HL-60 (cell line): ENCODE measurements at places on chromosomes 7 and 10.

- no peak for DNase-seq
These were observed 539.5 kb downstream of the SUGCT start for GRCh38 chr7:40674316-40674715.

GRCh38 chr7:153034791-153035190 lies 275.2 kb downstream of the ACTR3B start:
- DNase-seq = no peak

DNA sequence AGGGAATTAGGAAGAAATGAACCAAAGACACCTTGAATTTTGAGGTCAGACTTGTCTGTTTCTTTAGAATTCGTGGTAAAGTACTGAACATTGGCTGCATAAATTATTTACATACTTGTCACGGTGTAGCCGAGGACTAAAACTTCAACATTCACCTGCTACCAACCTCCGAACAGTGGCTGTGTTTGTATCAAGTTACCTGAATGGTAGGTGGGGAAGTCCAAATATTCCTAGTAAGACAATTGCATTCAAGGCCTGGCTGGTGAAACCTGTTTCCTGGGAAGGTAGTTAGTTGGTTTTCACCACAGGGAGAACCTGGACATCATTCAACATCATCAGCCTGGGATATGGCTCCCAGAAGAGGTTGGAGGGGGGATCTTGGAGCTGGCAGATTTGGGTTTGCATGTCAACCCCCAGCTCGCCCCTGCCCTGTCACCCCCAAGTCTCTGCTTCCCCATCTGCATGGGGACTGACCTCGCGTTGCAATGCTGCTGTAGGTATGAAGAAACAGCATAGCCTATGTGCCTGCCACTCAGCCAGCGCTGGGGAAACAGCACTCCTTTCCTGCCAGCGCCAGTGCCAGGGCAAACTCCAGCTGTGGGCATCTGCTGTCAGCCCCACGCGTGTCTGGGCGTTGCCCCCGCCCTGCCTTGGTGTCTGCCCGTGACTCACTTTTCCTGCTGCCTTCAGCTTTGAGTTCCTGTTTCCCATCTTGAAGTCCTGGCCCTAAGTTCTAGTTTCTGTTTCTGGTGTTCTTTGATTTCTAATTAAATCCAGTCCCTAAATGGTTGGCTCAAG lies 12.7 kb upstream of the LARP4B start:
- no peak for DNase-seq

- DNase-seq = no peak
These were observed 144.5 kb upstream of the ASAH2 start for GRCh38 chr10:50395851-50396250.

- no peak for DNase-seq
These were observed 80.3 kb downstream of the WDR11 start for GRCh38 chr10:120931423-120931822.

DNA sequence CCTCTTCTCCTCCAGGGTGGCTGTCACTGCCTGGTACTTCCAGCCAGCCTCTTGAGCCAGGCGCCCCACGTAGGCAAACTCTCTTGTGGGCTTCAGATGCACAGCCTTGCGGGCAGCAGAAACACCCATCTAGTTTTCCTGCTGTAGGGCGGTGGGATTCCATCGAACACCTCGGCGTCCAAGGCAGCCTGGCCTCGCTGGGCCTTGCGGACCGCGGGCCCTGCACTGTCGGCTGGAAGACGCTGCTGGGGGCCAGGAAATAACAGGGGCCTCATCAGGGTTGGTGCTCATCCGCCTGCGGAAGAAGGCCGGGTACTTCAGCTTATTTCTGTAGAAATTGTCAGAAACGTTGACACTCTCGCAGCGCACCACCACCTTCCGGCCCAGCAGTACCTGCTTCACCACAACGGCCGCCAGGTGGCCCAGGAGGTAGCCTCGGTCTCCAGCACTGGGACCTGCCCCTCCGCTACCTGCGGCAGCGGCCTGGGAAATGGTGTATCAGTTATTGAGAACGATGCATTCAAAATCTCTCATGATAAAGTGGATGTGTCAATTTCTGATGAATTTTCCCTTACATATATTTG lies 61.1 kb downstream of the WDFY4 start:
- DNase-seq = no peak

DNA sequence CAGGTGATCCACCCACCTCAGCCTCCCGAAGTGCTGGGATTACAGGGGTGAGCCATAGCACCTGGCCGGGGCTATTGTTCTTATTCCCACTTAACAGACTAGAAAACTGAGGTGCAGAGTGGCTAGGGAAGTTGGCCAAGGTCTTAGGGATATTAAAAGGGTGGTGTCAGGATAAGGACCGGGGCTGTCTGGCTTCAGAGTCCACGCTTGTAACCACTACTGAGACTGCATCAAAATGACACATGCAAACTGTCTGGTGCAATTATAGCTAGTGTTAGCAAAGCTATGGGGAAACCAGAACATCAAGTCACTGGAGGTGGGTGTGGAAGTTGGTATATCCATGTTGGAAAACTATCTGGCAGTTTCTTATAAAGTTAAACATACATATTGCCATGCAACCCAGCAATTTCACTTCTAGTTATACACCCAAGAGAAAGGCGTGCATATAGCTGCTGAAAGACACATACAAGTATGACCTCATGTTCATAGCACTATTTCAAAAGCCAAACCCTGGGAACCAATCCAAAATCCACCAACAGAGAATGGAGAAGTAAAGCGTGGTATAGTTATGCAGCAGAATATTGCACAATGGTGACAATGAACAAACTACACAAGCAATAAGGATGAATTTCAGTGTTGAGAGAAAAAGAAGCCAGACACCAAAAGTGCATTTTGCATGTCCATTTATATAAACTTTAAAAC lies 33.9 kb upstream of the EEPD1 start:
- peak; percentile 91 for DNase-seq

- DNase-seq = no peak
These were observed 144.4 kb downstream of the PTPN20 start for GRCh38 chr10:47055386-47056246.

DNA sequence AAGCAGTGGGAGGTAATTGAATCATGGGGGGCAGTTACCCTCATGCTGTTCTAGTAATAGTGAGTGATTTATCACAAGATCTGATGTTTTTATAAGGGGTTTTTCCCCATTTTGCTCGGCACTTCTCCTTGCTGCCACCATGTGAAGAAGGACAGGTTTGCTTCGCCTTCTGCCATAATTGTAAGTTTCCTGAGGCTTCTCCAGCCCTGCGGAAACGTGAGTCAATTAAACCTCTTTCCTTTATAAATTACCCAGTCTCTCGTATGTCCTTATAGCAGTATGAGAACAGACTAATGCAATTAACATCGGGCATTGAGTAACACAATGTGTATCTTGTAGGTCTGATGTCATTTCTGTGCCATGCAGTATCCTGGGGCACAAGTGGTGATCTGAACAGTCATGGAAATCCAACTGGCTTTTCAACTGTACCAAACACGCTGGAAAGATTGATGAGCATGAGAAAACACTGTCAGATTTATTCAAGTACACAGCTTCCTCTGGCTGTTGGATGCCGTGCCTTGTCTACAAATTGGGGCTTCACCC lies 208.6 kb upstream of the KIAA1217 start:
- DNase-seq = no peak

- DNase-seq = no peak
These were observed 708.2 kb upstream of the LRRN3 start for GRCh38 chr7:110382736-110383135.

DNA sequence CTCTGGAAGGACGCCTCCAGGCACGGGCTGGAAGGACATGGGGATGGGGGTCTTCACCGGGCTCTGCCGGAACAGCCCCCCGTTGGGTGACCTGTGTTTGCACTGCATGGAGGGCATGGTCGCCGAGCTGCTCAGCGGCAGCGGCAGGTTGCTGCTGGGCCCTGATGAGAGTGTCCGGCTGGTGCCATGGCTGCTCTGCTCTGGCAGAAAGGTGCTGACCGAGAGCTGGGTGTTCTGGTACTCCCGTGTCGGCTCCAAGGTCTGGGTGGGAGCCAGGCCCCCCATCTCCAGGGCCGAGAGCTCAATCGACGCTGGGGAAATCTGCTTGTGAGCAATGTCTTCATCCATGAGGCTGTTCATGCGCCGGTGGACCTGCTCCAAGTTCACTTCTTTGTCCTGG lies 764.3 kb downstream of the GRID1 start:
- DNase-seq = no peak

DNA sequence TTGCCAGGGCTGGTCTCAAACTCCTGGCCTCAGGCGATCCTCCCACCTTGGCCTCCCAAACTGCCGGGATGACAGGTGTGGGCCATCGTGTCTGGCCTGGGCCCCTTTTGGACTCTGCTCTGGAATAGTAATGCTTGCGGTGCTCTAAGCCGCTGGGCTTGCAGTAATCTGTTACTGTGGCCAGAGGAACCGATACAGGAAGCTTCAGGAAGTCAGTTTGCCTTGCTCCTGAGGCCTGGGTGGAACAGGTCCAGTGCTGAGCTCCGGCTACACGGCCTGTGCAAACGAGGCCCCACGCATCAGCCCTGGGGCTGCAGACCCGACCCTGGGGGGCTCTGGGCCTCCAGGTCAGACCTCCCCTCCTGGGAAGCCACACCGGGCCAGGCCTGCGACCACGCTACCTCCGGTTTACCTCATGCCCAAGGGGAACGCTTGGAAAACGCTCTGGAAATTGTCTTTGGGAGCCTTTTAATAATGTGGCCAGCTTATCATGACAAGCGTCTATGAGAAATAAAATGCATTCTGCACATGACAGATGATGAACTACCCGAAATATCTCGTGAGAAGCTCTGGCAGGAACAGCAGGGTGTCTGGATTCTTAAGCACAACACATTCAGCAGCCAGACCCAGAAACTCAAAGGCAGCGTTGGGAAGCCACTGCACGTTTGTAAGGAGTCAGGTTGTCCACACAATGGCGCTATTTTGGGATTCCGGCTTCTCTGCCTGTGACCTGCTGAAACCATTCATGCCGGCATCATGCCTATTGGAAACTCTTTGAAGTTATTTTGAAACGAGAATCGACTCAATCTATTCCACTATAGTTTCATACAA lies 10.1 kb upstream of the ADAP1 start:
- peak; percentile 69 for DNase-seq

DNA sequence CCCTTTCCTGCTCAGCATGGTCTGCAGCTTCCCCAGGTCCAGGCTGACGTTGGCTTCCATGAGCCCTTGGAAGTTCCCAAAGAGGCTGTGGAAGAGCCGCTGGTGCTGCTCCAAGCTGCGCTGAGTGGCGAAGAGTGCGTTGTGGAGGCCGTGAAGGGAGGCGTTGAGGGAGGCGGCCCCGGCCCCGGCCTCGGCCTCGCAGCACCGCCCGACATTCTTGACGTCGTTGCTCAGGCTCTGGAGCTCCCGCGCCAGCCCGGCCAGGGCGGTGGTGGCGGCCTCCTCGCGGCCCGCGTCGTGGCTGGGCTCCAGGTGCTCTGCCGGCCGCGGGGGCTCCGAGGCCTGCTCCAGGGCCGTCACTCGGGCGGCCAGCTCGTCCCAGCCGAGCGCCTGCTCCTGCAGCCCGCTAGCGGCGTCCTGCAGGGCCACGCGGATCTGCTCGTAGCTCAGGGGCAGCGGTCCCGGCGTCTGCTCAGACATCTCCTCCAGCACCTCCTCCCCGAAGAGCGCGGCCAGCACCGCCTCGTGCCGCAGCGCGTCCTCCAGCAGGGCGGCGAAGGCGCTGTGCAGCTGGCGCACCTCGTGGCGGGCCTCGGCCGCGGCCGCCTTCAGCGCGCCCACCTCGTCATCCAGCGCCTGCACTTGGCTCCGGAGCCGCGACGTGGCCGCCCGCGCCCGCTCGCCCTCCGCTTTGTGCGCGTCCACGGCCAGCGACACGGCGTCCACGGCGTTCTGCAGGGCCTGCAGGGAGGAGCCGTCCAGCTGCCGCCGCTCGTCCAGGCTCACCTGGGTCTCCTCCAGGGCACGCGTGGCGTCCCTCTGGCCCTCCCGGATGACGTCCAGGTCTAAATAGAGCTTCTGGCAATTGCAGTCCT lies 14.7 kb downstream of the MMRN2 start:
- DNase-seq = no peak

DNA sequence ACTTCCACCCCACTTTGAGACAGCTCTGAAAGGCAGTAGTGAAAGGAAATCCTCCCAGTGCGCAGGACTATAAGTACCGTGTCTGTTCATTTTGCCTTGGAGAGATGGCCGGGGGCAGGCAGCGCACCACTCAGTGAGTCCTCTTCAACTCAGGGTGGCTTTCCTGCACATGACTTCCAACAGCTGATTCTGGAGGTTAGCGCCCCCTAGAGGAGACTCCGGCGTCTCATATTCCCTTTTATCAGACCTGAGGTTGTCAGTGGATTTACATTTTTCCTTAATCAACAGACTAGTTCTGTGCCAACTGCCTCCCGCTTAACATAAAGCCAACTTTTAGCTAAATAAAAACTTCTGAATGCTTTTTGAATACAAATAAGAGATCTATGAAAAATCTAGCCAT lies 101.0 kb downstream of the HERPUD2 start:
- DNase-seq = no peak

DNA sequence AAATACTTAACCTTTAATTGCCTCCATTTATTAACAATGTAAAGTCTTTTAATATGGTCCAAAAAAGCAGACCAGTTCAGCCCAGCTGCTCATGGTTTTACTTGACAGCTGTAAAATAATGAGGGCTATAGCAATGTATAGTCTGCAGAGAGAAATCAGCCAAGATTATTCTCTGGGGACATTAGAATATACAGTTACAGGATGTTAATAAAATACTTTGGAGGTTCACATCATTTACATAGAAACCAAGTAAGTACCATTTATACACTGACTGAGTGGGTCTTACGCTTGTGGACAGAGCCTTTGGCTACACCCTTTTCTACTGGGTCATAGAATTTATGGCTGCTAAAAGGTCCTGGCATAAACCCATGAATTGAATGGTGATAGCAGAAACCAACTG lies 340.7 kb upstream of the CELF2 start:
- DNase-seq = no peak

DNA sequence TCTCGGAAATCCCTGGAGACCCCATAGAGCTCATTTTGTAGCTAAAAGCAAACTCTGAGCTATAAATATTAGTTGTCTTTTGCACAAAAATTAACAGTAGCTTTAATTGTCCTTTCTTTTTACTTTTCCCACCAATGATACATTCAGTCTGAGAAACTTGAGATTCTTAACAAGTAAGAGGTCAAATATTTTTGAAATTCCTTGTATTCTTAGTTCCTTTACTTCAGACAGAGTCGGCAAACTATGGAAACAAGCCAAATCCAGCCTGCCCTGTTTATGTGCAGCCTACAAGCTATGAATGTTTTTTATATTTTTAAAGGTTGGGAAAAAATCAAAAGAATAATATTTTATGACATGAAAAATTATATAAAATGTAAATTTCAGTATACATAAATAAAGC lies 146.6 kb downstream of the CTNNA3 start:
- DNase-seq = no peak

DNA sequence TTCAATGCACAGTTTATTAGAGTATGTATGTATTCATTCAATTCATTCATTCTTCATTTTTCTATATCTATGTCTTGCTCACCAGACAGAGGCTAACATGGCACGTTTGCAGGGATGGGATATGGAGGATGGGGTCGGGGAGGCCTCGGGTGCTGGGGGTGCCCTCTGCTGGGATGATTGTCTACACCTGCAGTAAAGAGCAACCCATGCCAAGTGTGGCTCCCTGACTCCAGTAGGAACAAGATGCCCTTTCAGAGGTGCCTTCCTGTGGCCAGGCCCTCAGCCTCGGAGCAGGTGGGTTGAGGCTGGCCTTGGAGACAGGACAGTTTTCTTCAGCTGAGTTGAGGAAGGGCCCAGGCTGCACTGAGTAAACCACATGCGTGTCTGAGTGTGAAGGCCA lies 157.2 kb downstream of the SH2D4B start:
- no peak for DNase-seq
